ENCODE measurements at places on chromosomes 16 and 17.

DNA sequence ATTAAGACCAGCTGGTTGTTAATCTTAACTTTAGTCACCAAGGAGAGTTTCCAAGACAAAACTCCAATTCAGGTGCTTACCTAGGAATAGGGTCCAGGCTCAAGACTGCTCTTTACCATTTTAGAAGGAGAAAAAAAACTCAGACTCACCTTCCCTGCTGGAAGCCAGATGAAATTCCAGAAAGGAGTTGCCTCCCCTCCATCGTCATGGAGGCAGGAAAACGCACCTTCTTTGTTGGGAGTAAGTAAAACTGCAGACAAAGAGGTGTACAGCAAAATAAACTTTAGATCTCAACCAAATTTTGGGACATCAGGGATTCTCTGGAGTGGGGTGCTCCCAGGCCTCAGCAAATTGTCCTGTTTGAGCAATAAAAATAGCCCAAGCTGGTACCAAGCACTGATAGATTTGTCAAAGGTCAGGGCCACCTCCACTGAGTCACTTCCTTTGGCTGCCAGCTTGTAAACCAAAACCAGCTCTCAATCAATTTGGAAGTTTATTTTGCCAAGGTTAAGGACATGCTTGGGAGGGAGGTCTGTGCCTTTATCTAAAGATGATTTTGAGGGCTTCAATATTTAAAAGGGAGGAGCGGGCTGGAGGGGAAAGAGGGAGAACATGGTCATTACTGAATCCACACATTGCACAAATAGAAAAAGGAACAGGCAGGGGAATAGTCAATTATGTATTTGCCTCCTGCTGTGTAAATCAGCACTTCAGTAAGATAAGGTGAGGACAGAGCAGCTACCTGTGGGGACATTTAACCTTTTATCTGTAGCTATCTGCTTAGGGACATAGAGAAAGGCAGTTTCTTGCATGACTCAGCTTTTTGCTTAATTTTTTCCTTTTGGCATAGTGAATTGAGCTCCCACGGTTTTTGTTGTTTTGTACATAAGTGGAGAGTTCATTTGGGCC is 1.5 kb upstream of the ALDH3A2 start:
- no peak for DNase-seq

GRCh38 chr16:84553873-84554399 is 49.5 kb upstream of the MEAK7 start:
- DNase-seq = no peak

- no peak for DNase-seq
Measured at GRCh38 chr17:50508573-50509460, 578 bp downstream of the MYCBPAP start.

DNA sequence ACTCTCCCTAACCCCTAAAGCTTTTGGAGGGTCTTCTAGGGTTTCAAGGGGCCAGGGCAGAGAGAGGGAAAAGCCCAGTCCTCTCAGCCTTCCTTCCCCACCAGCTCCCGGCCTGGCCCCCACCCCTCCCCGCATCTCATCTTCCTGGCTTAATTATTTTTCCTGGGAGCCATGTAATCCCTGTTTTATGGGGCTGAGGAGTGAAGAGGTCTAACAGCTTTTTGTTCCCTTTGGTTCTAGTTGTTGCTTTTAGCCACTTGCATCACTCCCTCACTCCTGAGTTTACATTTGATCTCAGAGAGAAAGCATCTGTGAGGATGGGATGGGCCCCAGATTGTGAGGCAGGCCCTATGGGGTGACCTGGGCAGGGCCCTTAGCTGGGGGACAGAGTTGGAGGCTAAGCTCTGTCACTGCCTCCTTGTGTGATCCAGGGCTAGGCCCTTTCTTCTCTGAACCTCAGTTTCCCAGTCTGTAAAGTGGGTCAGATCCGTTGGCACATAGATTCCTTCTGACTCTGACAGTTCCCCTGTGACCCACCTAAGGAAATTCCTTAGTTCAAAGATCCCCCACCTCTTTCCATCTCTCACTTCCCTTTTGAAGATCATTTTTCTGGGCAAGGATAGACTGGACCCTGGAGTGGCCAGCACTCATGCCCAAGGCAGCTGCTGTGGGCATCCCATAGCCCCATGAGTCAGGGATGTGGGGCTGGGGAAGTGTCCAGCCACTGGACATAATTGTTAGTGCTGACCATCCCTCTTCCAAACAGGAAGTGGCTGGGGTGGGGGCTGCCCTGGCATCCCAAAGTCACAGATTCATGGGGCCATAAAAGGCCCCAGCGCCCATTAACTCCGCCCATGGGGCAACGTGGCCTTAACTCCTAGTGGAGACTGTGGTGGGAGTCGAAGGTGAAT is 20.1 kb downstream of the UNC119 start:
- DNase-seq = no peak

DNA sequence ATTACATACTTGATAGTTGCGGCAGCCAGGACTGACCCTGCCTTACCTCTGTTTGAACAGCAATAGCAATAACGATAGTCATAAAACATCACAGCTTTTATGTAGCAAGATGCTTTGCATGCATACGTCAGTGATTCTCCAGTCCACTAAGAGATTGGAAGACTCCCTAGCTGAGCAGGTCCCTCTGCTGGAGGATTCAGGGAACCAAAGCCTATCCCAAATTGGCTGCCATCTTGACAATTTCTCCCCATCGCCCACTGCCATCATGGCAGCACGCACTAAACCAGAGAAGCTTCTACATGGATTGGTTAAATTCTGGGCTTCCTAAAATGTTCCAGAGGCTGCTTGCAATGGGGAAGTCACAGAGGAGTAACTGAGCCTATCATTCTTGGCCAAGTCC is 360.6 kb upstream of the XYLT1 start:
- DNase-seq = no peak

- no peak for DNase-seq
Measured at GRCh38 chr16:86584071-86584685, 5.8 kb downstream of the FOXL1 start.

- peak; percentile 58 for DNase-seq
Measured at GRCh38 chr17:76000016-76000754, 470 bp upstream of the CDK3 start.

DNA sequence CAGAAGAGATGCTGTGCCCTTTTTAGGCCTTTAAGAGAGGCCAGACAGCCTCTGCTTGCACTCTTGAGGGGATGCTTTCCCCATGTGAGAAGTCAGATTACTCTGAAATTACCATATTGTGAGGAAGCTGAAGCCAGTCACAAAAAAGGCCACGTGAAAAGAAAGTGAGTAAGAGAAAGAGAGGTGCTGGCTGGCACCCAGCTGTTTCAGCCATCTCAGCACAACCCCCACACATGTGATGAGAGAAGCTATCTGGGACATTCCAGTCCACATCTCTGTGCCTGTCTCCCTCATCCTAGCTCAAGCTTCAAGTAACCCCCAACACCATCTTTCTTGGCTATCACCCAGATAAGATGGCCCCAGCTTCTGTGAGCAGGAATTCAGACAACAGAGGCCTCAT is 131.4 kb downstream of the HS3ST2 start:
- no peak for DNase-seq

DNA sequence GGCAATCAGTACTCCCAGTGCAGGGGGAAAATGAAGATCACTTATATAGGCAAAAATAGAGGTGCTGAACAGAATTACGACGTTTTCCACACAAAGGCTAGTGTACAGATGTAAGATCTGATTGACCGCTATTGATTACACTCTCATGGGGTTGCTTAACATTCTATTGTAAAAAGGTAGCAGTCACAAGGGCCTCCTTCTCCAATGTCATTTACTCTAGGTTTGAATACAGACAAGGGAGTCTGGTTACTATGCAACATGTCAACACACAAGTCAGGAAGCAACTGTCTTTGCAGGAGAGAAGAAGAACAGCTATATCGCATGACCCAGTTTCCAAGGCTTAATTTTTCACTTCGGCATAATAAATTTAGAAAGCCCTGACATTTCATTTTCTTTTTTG is 7.9 kb downstream of the KRT37 start:
- DNase-seq = no peak

DNA sequence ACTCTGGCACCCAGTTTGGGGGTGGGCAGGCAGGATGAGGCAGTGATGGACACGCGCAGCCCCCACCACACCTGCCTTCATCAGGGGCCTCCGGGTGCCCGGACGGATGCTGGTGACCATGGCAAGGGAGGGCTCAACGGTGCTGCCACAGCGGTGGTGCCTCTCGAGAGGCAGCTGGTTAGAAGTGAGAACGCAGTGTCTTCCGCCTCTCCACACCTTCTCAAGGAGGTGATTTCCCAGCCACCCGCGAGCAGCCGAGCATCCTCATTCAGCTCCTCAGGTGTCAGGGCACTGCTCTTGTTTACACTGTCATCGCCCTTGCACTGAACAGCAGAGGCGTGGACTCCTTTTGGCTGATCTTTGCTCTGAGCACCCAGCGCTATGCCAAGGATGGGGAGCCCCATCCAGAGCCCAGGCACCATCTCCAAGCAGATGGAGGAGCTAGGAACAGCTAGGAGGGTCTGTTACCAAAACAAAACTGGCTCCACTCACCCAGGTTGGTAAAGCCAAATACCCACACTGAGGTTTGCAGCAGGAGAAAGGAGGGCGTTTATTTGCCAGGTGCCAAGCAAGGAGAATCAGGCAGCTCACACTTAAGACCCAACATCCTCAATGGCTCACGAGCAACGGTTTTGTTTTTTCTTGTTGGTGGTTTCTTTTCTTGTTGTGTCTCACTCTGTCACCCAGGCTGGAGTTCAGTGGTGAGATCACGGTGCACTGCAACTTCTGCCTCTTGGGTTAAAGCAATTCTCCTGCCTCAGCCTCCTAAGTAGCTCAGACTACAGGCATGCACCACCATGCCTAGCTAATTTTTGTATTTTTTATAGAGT is 174.3 kb upstream of the TNRC6C start:
- peak; percentile 87 for DNase-seq

DNA sequence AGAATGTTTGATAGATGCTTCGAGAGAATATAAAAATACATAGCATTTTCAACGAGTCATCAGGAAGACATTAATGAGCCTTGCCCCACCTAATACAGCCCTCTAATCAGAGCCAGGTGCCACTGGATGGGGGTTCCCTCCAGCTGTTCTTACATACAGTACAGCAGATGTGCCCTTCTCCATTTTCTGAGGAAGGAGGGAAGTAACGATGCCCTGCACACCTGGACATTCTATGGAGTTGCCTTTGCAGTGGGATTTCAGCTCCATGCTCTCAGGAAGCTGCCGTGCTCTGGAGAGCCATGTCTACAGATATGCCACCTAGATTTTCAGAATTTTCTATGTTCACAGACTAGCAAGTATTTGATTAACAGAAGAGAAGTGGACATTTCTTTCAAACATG is 36.3 kb downstream of the CDRT15 start:
- no peak for DNase-seq

DNA sequence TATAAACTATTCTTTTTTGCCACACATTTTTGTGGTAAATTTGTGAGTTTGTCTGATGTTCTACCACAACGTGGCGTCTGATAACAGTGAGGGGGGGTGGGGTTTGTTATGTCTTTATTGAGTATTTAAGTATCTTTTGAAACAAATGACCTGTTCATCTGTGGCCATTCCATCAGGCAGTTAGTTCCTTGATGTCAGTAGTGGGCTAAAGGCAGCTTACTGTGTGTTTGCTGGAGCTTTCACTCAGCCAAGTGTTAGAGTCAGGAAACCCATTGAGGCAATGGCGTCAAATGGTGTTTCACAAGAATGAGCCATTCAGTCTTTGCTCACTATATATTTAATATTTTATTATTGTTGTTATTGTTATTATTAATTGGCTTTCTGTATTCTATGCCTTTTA is 28.0 kb downstream of the NQO1 start:
- DNase-seq = no peak

DNA sequence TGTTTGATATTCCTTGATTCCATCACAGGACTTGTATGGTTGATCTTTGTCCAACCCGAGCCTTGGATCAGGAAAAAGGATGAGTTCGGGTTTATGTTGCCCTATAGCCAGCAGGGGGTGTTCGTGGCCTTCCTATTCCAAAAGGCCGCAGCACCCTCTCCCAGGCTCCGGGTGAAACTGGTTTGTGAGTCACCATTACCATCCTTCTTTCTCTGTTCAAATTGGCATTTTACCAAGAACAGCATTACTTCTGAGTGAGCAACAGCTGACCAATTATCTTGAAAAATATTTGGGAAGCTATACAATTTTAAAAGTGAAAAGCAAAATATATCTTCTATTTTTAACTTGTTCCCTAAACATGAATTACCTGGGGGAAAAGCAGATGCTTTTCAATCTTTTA is 24.3 kb upstream of the KRT20 start:
- peak; percentile 67 for DNase-seq

- DNase-seq = peak; percentile 67
Measured at GRCh38 chr16:23801378-23801777, 34.4 kb upstream of the PRKCB start.

- no peak for DNase-seq
Measured at GRCh38 chr17:17526369-17526768, 30.2 kb upstream of the RASD1 start.

- no peak for DNase-seq
Measured at GRCh38 chr16:67748834-67749233, 29.7 kb upstream of the GFOD2 start.

DNA sequence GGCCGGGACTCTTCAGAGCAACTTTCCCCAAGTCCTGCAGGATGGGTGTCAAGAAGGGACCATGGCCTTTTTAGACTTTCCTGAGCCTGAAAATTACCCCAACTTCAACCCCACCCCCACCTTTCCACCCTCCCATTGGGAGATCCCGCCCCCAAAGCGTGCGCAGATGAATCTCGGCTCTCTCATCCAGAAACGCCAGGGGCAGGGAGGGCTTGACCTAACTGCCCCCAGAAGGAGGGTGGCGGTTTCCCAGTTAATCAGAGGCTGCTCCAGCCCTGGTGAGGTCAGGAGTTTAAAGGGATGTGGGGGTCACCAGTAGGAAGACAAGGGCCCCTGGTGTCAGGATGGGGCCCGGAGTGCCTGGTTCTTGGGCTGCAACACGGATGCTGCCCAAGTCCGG is 480 bp downstream of the KIF19 start:
- no peak for DNase-seq

DNA sequence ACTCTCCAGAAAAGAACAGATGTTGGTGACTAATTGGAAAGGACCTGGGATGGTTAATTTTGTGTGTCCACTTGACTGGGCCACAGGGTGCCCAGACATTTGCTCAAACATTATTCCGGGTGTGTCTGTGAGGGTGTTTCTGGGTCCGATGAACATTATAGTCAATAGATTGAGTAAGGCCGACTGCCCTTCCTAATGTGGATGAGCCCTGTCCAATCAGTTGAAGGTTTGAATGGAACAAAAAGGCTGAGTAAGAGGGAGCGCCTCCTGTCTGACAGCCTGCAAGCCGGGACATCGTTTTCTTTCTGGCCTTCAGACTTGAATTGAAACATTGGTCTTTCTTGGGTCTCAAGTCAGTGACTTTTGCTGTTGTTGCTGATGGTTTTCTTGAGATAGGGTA is 22.8 kb upstream of the ITPRIPL2 start:
- DNase-seq = no peak

GRCh38 chr17:22514767-22515320 is 822.5 kb downstream of the KCNJ18 start:
- no peak for DNase-seq

DNA sequence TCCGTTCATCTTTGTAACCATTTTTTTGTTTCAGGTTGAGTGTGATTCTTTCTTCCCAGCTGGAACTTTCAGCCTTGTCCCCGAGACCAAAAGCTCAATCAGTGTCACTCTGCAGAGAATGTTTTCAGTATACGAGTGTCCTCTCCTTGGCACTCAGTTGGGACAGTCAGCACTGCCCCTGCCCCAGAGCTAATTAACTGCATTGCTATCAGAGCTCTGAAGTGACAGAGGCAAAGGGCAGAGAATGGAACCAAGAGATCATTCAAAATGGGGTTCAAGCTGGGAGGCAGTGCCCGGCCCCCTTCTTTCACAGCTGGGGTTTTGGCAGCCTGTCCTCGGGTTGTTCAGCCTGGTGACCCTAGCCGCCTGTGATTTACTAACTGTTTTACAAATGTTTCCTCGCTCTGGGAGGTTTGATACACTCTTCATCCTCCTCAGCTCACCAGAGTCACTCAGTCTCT is 195.9 kb upstream of the TBX2 start:
- DNase-seq = no peak
